ENCODE measurements at places on chromosomes 11 and 22. TPM values are rescaled to one million over a fixed set of nuclear protein-coding genes. Genes with fewer than 3 reads are reported as not detected.

Gene SDHD
- total RNA-seq, result 68.5 TPM

Gene RIMBP3B
- 0.71 TPM for total RNA-seq

Gene HORMAD2
- not detected for total RNA-seq

Gene PGA5
- not detected for total RNA-seq

Gene ARHGAP1
- total RNA-seq, result 56.5 TPM

Gene CHRM4
- total RNA-seq, result 0.70 TPM

Gene OR51I1
- total RNA-seq, result not detected

Gene OR8G1
- total RNA-seq, result not detected

Gene CNTN5
- not detected for total RNA-seq

Gene ROM1
- total RNA-seq, result 4.1 TPM

Gene RAB3IL1
- total RNA-seq, result 23.0 TPM

Gene RHOD
- 53.3 TPM for total RNA-seq

Gene POTEH
- total RNA-seq, result not detected

Gene MS4A12
- total RNA-seq, result not detected

Gene DUSP8
- 2.2 TPM for total RNA-seq

Gene OR9I1
- total RNA-seq, result not detected

Gene SDHAF2
- total RNA-seq, result 48.6 TPM

Gene SCGB1D2
- 0.48 TPM for total RNA-seq

Gene OVOL1
- total RNA-seq, result not detected

Gene TRIM49
- total RNA-seq, result not detected

Gene EIF4G2
- total RNA-seq, result 579 TPM

Gene RIMBP3C
- total RNA-seq, result 0.13 TPM

Gene FAM118B
- total RNA-seq, result 15.5 TPM

Data from A549 treated with Mapracorat at 1 μM for 4 hours (cell line).